ENCODE measurements at places on chromosomes 6 and 20. TPM values are rescaled to one million over a fixed set of nuclear protein-coding genes. Genes with fewer than 3 reads are reported as not detected.

The CHRNA4 gene
- total RNA-seq, result 1.5 TPM

The PLEKHG1 gene
- total RNA-seq, result 7.3 TPM

The FGD2 gene
- 5.7 TPM for total RNA-seq

The LPA gene
- total RNA-seq, result not detected

The ADGB gene
- total RNA-seq, result not detected

The MEP1A gene
- not detected for total RNA-seq

DNA sequence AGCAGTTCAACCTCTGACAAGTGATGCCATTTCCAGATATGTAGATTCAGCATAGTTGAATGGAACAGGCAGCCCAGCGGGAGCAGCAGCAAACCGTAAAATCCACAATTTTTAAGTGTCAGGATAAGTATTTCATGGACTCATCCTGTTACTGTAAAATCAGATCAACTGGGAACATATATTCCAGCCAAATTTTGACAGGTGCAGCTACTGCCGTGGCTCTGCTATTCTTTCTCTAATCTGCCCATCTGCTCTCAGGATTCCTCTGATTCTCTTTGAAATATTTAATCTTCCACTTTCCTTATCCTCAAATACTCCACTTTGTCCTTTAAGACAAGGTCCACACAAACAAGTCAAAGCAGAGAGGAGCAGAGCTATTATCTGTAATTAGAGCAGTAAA lies 245.4 kb upstream of the ASCC3 start:
- no peak for DNase-seq

DNA sequence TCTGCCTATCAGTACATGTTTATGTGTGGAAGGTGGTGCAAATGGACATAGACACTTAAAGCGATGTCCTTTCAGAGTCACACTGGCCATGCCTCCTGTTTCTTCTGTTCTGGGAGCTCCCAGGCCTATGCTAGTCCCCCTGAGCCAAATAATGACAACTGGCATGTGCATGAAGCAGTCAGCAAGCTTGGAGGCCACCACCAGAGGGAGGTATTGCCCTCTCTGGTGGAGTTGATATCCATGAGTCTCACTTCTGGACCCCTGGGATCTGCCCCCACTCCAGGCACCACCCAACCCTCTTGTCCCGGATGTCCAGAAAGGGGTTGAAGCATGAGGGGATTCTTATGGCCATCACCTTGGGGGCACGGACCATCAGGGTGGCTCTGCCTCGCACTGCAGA lies 172.2 kb downstream of the AIG1 start:
- DNase-seq, result peak; percentile 47

GRCh38 chr20:37411408-37412219 lies 65.7 kb downstream of the SRC start:
- DNase-seq, result no peak

- no peak for DNase-seq
These were observed 311.6 kb upstream of the ECI2 start for GRCh38 chr6:4446982-4447381.

GRCh38 chr20:49285813-49286494 lies 8.1 kb upstream of the ZNFX1 start:
- DNase-seq, result no peak

GRCh38 chr6:2725999-2726567 lies 24.6 kb downstream of the MYLK4 start:
- DNase-seq, result no peak

- no peak for DNase-seq
These were observed 576.1 kb upstream of the MARCKS start for GRCh38 chr6:113281014-113281413.

GRCh38 chr6:15148356-15148946 lies 97.4 kb upstream of the JARID2 start:
- DNase-seq, result no peak

GRCh38 chr6:158220786-158221442 lies 52.8 kb downstream of the GTF2H5 start:
- peak; percentile 88 for DNase-seq

GRCh38 chr6:167776906-167777627 lies 49.6 kb upstream of the AFDN start:
- DNase-seq, result no peak
